ENCODE measurements at places on chromosomes 2 and 18. TPM values are rescaled to one million over a fixed set of nuclear protein-coding genes. Genes with fewer than 3 reads are reported as not detected.
A peak's percentile ranks its signal among the peaks of the same experiment; 100 is the strongest.

Gene CDCA7
- 0.48 TPM for total RNA-seq

Gene ZNF396
- total RNA-seq = 0.94 TPM

Gene TMEFF2
- 0.56 TPM for total RNA-seq

Gene MEP1B
- total RNA-seq = not detected

GRCh38 chr18:54947091-54947490, 12.2 kb downstream of the CCDC68 start:
- no peak overlapping the region for H3K4me3 ChIP-seq
- DNase-seq = no peak
- no peak overlapping the region for H3K27ac ChIP-seq
- H3K4me1 ChIP-seq = no peaks in the 10 kb centered on the region
- H3K27me3 ChIP-seq = no peaks in the 10 kb centered on the region
- H3K36me3 ChIP-seq = no peaks in the 10 kb centered on the region

DNA sequence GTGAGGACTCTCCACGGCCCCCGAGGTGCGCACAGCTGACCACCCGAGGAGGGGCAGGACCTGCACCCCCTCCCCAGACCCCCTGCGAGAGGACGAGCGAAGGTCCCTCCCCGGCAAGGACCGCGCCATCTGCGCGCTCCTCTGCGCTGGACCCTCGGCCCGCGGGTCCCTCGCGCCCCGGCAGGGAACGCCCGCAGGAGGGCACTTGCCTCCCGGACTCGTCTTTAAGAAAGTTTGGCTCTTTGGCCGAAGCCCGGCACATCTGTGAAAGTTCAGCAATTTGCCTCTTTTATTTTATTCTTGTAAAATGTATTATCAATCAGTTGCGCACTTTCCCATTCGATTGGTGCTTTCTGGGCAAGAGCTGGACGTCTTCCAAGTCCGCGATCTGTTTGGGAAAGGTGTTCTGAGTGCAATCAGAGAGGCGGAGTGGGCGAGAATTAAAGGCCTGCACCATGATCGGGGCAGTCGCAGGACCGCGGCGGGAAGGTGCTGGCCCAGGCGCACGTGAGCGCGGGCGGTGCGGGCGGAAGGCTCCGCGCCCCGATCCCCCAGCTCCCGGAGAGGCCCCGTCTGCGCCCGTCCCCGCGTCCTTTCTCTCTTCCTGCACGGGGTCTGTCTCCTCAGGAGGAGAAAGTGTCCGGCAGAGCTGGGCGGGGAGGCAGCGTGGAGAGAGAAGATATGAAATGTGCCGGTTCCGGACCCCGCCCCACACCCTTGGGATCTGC, 1.6 kb upstream of the ALKAL2 start:
- peaks cover 19% of the 10 kb centered on the region for H3K27me3 ChIP-seq
- peak overlapping the region; percentile 37 for H3K4me3 ChIP-seq
- peaks cover 34% of the 10 kb centered on the region for H3K4me1 ChIP-seq
- no peaks in the 10 kb centered on the region for H3K36me3 ChIP-seq

DNA sequence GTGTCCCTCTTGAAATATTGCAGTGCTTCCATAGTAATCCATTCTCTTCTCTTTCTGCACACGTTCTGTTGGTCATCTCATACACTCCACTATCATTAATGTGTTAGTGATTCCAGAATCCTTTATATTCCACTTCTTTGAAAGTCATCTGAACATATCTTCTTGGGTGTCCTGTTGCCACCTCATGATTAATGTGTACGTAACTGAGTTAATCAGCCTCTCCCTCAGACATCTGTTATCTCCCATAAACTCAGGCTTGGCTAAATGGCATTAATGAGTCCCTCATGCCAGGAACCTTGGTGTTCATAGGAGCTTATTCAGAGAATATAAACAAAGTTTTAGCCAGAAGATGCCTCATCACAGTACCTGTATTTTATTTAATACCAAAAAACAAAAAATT, 126.4 kb downstream of the NCOA1 start:
- no peak for DNase-seq
- H3K4me3 ChIP-seq = no peak overlapping the region
- H3K36me3 ChIP-seq = no peaks in the 10 kb centered on the region
- H3K27ac ChIP-seq = no peak overlapping the region
- H3K27me3 ChIP-seq = no peaks in the 10 kb centered on the region

- H3K36me3 ChIP-seq = peaks cover 10% of the 10 kb centered on the region
- H3K4me3 ChIP-seq = no peak overlapping the region
- H3K4me1 ChIP-seq = no peaks in the 10 kb centered on the region
- no peaks in the 10 kb centered on the region for H3K27me3 ChIP-seq
- H3K27ac ChIP-seq = no peak overlapping the region
Measured at GRCh38 chr2:223972656-223973102, 15.4 kb downstream of the MRPL44 start.

GRCh38 chr2:105934467-105934866, 189.8 kb downstream of the NCK2 start:
- no peaks in the 10 kb centered on the region for H3K4me1 ChIP-seq
- no peak overlapping the region for H3K4me3 ChIP-seq
- no peaks in the 10 kb centered on the region for H3K36me3 ChIP-seq
- no peak overlapping the region for H3K27ac ChIP-seq
- DNase-seq = no peak

GRCh38 chr2:34261701-34262100, 662.6 kb upstream of the FAM98A start:
- H3K4me3 ChIP-seq = no peak overlapping the region
- no peak for DNase-seq
- no peaks in the 10 kb centered on the region for H3K4me1 ChIP-seq
- no peak overlapping the region for H3K27ac ChIP-seq
- no peaks in the 10 kb centered on the region for H3K27me3 ChIP-seq
- no peaks in the 10 kb centered on the region for H3K36me3 ChIP-seq

DNA sequence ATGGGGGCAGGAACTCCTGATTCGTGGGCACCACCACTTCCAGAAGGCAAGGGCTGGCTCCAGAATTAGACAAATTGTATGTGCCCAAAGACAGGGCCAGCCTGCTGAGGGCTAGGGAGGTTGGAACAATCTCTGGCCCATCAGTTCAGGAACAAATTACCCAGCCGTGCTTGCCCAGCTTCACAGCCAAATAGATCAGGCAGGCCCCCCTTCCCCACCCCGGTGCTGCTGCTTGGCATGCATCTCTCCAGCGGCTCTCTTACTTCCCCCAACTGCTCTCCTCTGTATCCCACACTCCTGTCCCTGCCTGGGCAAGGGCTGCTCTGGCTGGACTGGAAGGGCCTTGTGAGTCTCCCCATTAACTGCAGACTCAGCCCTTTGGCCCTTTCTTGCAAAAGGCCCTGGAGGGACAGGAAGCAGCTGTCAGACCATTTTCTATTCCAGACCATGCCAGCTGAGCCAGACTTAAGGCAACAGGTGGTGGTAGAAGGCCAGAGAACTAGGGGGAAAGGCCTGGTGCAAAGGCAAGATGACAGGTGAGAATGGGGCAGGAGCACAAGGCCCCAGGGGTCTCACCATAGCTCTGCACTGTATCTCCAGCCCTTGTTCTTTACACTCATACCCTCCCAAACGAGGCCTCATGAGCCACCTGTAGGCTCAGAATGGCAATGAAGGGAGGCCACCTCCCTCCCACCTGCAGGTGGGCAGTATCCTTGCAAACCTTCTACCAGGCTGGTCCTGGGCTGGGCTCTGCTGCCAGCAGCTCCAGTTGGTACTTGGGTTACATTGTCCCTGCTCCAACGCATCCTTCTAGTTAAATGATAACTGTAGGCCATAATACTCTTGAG, 30.7 kb upstream of the ACAA2 start:
- no peaks in the 10 kb centered on the region for H3K4me1 ChIP-seq
- no peaks in the 10 kb centered on the region for H3K36me3 ChIP-seq
- no peak overlapping the region for H3K27ac ChIP-seq
- peak; percentile 46 for DNase-seq
- no peak overlapping the region for H3K4me3 ChIP-seq
- H3K27me3 ChIP-seq = no peaks in the 10 kb centered on the region

- no peaks in the 10 kb centered on the region for H3K27me3 ChIP-seq
- no peak for DNase-seq
- H3K36me3 ChIP-seq = no peaks in the 10 kb centered on the region
- H3K4me1 ChIP-seq = no peaks in the 10 kb centered on the region
Measured at GRCh38 chr2:45432406-45432805, 178.7 kb downstream of the SRBD1 start.

- no peaks in the 10 kb centered on the region for H3K36me3 ChIP-seq
- no peak overlapping the region for H3K4me3 ChIP-seq
- H3K27me3 ChIP-seq = no peaks in the 10 kb centered on the region
- H3K4me1 ChIP-seq = no peaks in the 10 kb centered on the region
- no peak for DNase-seq
Measured at GRCh38 chr18:47984991-47985390, 54.5 kb upstream of the SMAD2 start.

DNA sequence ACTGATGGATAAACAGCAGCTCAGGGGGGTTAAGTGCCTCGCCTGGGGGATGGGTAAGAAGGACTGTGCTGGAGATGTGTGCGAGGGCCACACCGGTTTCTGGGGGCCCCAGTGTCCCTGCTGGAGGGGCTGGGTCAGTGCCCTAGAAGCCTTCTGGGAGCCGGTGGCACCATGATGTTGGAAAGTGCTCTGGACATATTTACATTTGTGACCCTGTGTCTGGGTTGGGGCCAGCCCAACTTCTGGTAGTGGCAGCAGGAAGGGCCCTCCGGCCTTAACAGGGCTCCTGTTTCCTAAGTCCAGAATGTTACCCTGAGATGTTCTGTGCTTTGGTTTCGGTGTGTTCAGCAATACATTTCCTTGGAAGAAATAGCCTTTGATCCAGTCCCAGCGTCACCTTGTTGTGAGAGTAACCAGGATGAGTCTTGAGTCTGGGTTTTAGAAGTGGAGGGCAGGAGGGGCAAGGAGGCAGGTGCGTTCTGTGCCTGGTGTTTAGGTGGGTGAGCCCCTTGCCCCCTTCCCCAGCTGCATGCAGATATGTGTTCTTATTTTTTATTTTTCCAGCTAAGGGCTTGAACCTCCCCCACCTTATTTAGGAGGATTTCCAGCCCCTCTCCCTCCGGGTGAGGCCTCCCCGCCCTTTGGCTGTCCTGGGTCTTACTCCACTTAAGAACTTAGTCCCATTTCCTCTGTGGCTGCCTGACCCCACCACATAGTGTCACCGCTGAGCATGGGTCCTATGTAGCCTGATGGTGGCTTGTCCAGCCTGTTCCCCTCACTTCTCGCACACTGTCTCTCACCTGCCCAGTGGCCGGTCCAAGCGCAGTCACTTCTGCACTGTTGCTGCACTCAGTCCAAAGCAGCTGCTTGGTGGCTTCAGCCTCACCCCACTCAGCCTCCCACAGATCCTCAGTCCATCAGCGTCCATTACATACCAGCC, 132.7 kb upstream of the HS6ST1 start:
- peak; percentile 43 for DNase-seq
- no peaks in the 10 kb centered on the region for H3K36me3 ChIP-seq
- no peak overlapping the region for H3K4me3 ChIP-seq
- H3K4me1 ChIP-seq = no peaks in the 10 kb centered on the region
- H3K27me3 ChIP-seq = no peaks in the 10 kb centered on the region

- peaks cover 29% of the 10 kb centered on the region for H3K4me1 ChIP-seq
- DNase-seq = no peak
- peak overlapping the region; percentile 91 for H3K27ac ChIP-seq
- H3K27me3 ChIP-seq = no peaks in the 10 kb centered on the region
- H3K4me3 ChIP-seq = no peak overlapping the region
Measured at GRCh38 chr2:238449241-238449640, 22.5 kb downstream of the ASB1 start.

DNA sequence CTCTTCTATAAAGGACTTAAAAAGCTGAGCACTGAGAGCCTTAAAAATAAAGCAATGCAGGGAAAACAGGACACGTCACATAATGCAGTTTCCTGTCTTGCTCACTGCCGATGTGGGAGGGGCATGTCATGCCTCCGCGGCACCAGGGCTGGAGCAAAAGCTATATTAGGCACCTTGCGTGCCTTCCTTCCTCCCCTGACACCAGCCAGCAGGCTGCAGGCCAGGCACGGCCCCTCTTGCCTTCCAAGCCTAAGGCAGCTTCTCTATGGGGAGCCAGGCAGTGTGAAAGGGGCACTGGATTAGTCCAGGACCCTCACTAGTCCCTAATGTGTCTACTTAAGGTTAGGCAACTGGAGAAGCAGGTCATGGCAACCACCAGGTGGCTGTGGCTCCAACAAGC, 26.3 kb downstream of the MRPL35 start:
- H3K27ac ChIP-seq = peak overlapping the region; percentile 89
- H3K27me3 ChIP-seq = no peaks in the 10 kb centered on the region
- no peaks in the 10 kb centered on the region for H3K4me1 ChIP-seq
- H3K4me3 ChIP-seq = peak overlapping the region; percentile 17

- no peak for DNase-seq
- no peak overlapping the region for H3K4me3 ChIP-seq
- H3K27ac ChIP-seq = no peak overlapping the region
- H3K36me3 ChIP-seq = no peaks in the 10 kb centered on the region
- no peaks in the 10 kb centered on the region for H3K27me3 ChIP-seq
- no peaks in the 10 kb centered on the region for H3K4me1 ChIP-seq
Measured at GRCh38 chr2:12896318-12896982, 179.7 kb downstream of the TRIB2 start.

- H3K4me3 ChIP-seq = peak overlapping the region; percentile 81
- DNase-seq = no peak
- no peaks in the 10 kb centered on the region for H3K27me3 ChIP-seq
- H3K27ac ChIP-seq = peak overlapping the region; percentile 98
- H3K4me1 ChIP-seq = peaks cover 48% of the 10 kb centered on the region
Measured at GRCh38 chr2:190533968-190534309, 583 bp downstream of the NEMP2 start.

- H3K36me3 ChIP-seq = no peaks in the 10 kb centered on the region
- H3K27ac ChIP-seq = peak overlapping the region; percentile 91
- H3K4me1 ChIP-seq = peaks cover 12% of the 10 kb centered on the region
- H3K27me3 ChIP-seq = no peaks in the 10 kb centered on the region
Measured at GRCh38 chr2:55418072-55418471, 1.6 kb downstream of the CCDC88A start.

GRCh38 chr2:11480859-11481258, 14.9 kb upstream of the E2F6 start:
- H3K27ac ChIP-seq = no peak overlapping the region
- no peaks in the 10 kb centered on the region for H3K4me1 ChIP-seq
- no peak overlapping the region for H3K4me3 ChIP-seq
